ENCODE measurements at places on chromosomes 3 and 15. TPM values are rescaled to one million over a fixed set of nuclear protein-coding genes. Genes with fewer than 3 reads are reported as not detected.

- no peak for DNase-seq
Observed at GRCh38 chr3:190486908-190487607, 26.8 kb upstream of the IL1RAP start.

- DNase-seq, result no peak
Observed at GRCh38 chr3:57142411-57142723, 22.8 kb downstream of the IL17RD start.

GRCh38 chr15:86741917-86742316 lies 662.2 kb downstream of the AGBL1 start:
- DNase-seq, result no peak

DNA sequence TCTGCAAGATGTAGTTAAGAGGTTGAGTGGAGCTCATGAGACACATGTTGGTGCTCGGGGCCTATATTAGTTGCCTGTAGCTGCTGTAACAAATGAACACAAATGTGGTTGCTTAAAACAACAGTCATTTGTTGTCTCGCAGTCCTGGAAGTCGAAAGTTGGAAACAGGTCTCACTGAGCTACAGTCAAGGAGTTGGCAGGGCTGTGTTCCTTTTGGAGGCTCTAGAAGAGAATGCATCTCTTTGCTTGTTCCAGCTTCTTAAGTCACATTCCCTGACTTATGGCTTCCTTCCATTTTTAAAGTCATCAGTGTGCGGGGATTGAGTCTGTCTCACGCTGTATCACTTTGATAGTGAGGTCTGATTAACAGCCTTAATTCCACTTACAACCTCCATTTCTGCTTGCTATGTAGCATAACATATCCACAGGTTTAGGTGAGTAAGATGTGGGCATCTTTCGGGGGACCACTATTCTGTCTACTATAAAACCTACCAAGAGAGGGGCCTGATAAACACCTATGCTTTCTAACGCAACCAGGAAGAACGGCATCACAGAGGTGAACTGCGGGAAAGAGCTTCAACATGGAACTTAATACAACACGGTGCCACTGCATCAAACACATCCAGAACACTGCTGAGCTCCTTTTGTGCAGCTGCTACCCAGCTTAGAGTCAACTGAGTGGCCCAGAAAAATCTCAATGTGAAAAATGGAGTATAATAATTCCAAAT lies 119.4 kb downstream of the ATP10A start:
- no peak for DNase-seq

Gene GCNT3
- total RNA-seq, result 472 TPM

- DNase-seq, result no peak
Observed at GRCh38 chr3:126211569-126211968, 31.2 kb upstream of the ALDH1L1 start.

DNA sequence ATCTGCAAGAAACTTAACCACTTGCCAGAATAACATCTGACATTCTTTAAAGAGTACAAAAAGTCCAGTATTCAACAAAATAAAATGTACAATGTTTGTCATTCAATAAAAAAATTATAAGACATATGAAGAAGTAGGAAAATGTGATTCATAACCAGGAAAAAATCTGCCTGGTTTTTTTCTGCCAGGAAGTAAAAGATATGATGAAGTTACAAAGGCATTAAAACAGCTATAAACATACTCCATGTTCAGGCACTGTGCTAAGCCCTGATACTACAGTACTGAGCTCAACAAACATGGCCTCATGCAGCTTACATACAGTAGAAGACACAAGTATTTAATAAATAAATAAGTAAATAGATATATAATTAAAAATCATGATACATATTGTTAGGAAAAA lies 178.4 kb upstream of the STT3B start:
- no peak for DNase-seq

GRCh38 chr3:7546253-7546652 lies 685.3 kb downstream of the GRM7 start:
- no peak for DNase-seq

- no peak for DNase-seq
Observed at GRCh38 chr3:154040283-154040682, 80.9 kb upstream of the ARHGEF26 start.

Gene HHLA2
- 183 TPM for total RNA-seq

Gene GOLGA6A
- not detected for total RNA-seq

Gene AHSG
- not detected for total RNA-seq

DNA sequence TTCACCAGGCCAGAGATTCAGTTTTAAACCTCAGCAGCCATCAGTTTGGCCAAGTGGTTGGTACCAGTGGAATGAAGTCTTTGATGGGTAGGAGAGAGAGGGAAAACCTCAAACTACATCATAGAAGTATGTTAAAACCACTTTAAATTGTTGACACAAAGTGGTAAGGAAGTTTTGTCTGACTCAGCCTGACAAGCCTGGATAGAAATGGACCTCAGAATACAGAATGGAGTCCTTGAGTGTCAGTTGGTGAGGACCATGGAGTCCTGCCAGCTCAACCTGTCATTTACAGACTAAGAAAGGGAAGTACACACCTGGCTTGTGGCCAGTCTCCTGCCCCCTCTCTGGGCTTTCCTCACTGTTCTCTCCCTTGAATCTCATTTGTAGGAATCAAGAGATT lies 12.1 kb downstream of the EAF1 start:
- no peak for DNase-seq

Gene KLHL40
- not detected for total RNA-seq

DNA sequence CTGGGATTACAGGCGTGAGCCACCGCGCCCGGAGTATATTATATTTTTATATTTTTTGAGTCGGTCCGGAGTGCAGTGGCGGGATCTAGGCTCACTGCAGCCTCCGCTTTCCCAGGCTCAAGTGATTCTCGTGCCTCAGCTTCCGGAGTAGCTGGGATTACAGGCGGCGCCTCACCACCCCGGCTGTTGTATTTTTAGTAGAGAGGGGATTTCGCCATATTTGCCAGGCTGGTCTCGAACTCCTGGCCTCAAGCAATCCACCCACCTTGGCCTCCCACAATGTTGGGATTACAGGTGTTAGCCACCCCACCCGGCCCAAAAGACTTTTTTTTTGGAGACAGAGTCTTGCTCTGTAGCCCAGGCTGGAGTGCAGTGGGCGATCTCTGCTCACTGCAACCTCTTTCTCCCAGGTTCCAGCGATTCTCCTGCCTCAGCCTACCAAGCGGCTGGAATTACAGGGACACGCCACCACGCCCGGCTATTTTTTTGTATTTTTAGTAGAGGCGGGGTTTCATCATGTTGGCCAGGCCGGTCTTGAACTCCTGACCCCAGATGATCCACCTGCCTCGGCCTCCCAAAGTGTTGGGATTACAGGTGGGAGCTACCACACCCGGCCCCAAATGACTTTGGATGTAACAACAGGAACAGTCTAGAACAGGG lies 1.0 kb downstream of the ZNF589 start:
- no peak for DNase-seq

DNA sequence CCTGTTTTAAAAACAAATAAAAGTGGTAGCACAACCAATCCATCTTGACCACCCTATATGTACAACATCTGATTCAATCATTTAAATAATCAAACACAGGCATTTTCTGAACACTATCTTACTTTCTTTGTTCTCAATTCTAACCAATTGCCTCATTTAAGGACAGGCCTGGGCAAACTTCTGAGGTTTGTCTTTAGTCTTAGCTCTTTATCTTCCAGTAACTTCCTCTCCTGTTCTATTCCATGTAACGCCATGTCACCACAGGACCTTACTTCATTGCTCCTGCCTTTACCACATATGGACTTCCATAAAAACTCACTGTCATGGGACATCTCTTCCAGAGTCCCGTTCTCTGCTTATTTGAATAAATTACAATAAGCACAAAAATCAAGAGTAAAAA lies 14.9 kb downstream of the HDGFL3 start:
- DNase-seq, result no peak

Gene CACNA1D
- total RNA-seq, result 20.6 TPM

Gene CIB2
- total RNA-seq, result 19.7 TPM

GRCh38 chr3:62771331-62772072 lies 103.7 kb downstream of the CADPS start:
- DNase-seq, result no peak

- DNase-seq, result no peak
Observed at GRCh38 chr3:47846186-47846879, 43.4 kb downstream of the DHX30 start.

GRCh38 chr15:83410532-83410931 lies 36.6 kb upstream of the SH3GL3 start:
- DNase-seq, result no peak

DNA sequence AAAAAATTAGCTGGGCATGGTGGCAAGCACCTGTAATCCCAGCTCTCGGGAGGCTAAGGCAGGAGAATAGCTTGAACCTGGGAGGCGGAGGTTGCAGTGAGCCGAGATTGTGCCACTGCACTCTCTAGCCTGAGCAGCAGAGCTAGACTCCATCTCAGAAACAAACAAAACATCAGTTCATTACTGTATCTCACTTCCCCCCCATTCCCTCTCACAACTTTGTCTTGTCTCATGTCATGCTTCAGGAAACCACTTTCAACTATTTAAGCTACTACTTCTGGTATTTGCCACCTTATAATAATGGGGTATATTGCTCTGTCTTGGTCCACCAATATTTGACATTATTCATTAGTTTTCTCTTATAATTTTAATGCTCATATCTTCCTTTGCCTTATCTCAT lies 26.2 kb downstream of the PIK3CA start:
- no peak for DNase-seq

- no peak for DNase-seq
Observed at GRCh38 chr15:25877681-25878080, 14.6 kb upstream of the ATP10A start.

Gene POPDC2
- total RNA-seq, result 13.9 TPM

Gene RPL32
- 1,145 TPM for total RNA-seq

Gene KBTBD12
- total RNA-seq, result 4.6 TPM

DNA sequence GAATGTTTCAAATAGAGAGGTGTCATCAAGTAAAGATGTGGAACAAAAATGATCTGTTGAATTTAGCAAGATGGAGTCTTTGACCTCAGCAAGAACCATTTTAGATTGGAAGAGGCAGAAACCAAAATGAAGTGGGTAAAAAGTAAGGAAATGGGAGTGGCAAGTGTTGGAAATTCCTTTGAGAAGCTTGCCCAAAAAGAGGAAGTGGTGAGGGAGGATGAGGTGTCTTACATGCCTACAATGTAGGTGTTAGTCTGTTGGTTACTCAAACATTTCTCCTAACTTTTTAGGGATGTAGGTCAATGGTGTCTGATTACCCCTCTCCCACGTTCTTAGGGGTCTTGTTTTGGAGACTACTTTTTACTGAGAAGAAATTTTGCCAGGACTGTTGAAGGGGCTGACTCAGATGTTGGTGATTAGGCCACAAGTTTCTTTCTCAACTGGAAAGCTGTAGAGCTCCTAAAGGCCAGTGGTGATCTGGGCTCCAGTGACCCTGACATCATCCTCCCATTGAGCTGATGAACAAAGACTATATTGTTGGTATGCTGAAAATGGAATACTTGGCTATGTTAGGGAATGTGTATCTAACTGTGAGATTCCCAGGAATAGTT lies 5.1 kb downstream of the PPP2R3A start:
- no peak for DNase-seq

DNA sequence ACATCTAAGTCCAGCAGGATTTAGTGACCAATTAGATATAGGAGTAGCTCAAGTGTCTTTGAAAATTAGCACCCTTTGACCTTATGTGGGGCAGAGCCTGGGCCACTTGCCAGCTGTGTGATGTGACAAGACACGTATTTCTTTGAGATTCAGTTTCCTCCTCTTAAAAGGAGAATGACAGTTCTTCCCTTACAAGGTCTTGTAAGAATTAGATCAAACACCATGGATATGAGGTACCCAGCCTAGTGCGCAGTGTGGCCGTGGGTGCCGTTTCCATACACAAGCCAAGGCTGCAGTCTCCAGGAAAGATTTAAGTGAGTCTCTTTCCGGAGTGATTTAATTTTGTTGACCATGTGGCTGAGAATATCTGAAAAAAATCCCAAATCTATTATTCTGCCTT lies 46.3 kb downstream of the ARHGAP31 start:
- DNase-seq, result no peak

Gene TRIP4
- 34.4 TPM for total RNA-seq

- DNase-seq, result no peak
Observed at GRCh38 chr3:160702290-160702689, 25.3 kb downstream of the ARL14 start.

Gene B2M
- total RNA-seq, result 4,423 TPM

Gene PP2D1
- not detected for total RNA-seq

Gene PTH1R
- total RNA-seq, result 1.7 TPM

DNA sequence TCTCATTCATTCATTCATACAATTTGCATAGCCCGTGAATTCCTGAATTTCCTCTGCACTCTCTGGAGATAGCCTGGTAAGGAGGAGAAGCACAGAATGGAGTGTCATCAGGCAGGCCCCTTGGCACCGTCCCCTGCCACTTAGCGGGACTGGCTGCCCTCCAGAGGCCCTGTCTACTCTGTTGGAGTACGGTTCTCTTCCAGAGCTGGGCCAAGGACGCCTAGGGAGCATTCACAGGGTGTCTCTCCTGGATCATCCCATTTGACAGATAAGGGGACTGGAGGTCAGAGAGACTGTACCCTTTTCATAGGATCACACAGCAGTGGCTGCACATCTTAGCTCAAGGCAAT lies 48.0 kb downstream of the PTH1R start:
- peak; percentile 21 for DNase-seq

Gene TRAT1
- total RNA-seq, result not detected

DNA sequence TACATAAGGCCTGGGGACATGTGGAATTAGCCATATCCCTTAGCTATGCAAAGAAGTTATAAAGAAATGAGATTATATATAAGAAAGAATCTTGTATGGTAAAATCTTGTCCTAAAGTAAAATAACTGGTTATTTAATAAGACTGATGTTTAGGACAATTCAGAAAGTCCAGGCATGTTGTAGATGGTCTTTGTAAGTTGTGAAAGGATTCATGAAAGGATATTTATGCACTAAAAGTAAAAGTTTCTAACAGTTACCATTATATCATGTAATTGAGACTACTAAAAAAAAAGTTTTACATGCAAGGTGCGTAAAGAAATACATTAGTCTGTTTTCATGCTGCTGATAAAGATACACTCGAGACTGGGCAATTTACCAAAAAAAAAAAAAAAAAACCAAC lies 146.3 kb downstream of the FMN1 start:
- no peak for DNase-seq

- DNase-seq, result no peak
Observed at GRCh38 chr3:25362118-25362517, 65.9 kb upstream of the RARB start.

DNA sequence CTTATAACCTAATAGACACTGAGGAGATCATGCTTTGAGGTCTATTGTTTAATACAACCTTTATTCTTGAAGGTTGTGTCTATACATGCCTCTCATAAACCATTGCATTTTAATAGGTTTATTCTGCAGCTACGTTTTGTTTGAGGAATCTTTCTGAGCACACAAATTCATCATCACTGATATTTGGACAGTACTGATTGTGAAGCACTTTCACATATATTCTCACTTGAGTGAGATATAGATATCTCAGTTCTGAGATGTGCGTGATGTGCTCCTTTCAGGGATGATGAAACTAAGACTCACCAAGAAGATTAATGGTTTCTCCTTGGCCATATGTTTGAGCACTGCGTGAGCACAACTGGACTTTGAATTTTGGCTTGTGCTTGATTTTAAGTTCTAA lies 374.4 kb downstream of the LPP start:
- no peak for DNase-seq

Gene C3orf20
- total RNA-seq, result 0.21 TPM

GRCh38 chr3:115975353-115975752 lies 352.0 kb downstream of the GAP43 start:
- no peak for DNase-seq

GRCh38 chr3:167814441-167814951 lies 79.0 kb downstream of the SERPINI1 start:
- DNase-seq, result no peak

All from left colon (tissue), 2 donors.